ENCODE measurements at places on chromosomes 11 and 22.

DNA sequence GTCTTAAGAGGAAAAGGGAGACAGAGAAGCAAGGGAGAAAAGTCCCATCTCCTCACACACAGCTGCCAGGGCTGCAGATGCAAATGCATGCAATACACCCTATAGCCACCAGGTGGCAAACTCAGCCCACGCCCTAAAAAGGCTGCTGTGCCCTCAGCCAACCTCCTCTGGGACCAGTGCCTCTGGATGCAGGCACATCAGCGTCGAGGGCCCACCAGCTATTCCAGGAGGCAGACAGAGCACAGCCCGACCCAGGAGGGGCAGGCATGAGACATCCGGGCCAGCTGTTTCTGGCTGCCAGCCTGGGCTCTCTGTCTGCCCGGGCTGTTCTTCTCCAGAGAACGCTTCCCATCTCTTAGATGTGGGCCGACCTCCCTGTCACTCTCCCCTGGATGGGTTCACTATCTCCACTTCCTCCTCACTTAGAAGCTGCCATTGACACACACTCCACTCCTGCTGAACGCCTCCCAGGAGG, 39.7 kb downstream of the TPBGL start:
- DNase-seq, result peak; percentile 82

- no peak for DNase-seq
Observed at GRCh38 chr11:130272336-130272735, 42.4 kb downstream of the ZBTB44 start.

DNA sequence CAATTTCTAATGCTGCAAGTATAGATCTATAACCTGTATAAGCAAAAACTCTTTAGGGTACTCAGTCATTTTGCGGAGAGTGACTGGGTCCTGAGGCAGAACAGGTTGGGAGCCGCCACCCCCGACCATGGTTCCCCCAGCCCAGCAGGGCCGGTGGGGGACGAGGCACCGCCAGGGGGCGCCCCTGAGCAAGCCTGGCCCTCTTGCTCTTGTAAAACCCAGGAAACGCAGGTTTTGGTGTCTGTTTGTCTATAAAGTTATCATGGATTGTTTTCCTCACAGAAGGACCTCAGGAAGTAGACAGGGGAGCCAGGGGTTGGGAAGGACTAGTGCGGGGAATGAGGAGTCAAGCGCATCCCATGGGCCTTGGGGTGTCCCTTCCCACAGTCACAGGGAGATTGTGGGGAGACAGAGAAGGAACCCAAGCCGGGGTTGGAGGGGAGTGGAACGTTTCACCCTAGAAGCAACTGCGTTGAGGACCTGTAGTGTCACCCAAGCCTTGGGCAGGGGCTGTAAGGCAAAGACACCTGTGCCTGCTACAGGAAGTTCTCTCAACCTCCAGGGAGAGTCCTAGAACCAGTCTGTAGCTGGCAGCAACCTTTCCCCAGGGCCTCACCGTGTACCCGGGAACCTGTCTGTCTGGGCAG, 26.4 kb downstream of the KCTD17 start:
- peak; percentile 41 for DNase-seq

DNA sequence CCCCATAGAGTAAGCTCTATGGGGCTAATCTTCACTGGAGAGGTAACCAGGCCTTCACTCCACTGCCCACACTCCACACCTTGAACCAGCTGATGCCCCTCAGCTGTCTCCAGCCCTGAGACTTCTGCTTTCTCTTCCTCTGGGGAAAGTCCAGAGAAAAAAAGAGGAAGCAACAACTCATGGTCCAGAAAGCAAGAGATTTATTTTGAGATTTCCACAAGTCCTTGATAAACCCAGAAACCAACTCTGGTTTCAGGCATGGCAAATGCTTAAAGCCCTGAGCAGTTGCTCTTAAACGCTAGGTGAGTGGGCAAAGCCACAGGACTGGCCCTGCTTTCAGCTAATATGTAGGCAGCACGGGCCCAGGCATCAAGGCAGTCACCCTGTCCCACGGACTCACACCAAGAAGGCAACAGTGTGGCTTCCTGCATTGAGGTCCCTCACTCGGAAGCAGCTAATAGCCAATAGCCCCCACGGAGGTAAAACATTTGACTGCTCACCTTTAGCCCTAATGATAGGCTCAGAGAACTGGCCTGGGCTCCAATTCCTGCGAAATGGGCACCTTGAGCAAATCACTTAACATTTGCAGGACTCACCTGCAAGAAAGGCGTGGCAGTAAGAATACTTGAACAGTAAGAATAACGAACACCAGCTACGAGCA, 4.3 kb downstream of the CYB561A3 start:
- DNase-seq, result no peak

DNA sequence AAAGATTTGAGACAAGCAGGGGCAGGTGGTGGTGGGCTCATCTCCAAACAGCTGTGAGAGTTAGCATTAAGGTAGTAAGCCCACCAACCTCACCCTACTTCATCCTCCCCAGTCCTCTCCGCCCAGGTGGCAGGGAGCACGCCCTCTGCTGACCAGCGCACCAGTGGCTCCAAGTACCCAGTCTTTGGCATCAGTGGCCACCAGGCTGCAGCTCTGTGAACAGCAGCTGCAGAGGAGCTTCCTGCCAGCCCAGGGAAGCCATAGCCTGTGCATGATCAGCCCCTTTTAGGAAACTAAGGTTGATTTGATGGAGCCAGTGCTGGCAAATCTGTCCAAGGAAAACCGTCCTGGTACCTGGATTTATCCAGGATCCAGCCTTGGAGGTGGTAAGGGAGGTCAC, 21.7 kb downstream of the CAVIN3 start:
- peak; percentile 62 for DNase-seq

GRCh38 chr11:118230088-118230487, 5.3 kb upstream of the JAML start:
- DNase-seq, result no peak

GRCh38 chr22:25629613-25630012, 65.1 kb downstream of the GRK3 start:
- no peak for DNase-seq

GRCh38 chr11:99241066-99241465, 220.3 kb downstream of the CNTN5 start:
- DNase-seq, result no peak

DNA sequence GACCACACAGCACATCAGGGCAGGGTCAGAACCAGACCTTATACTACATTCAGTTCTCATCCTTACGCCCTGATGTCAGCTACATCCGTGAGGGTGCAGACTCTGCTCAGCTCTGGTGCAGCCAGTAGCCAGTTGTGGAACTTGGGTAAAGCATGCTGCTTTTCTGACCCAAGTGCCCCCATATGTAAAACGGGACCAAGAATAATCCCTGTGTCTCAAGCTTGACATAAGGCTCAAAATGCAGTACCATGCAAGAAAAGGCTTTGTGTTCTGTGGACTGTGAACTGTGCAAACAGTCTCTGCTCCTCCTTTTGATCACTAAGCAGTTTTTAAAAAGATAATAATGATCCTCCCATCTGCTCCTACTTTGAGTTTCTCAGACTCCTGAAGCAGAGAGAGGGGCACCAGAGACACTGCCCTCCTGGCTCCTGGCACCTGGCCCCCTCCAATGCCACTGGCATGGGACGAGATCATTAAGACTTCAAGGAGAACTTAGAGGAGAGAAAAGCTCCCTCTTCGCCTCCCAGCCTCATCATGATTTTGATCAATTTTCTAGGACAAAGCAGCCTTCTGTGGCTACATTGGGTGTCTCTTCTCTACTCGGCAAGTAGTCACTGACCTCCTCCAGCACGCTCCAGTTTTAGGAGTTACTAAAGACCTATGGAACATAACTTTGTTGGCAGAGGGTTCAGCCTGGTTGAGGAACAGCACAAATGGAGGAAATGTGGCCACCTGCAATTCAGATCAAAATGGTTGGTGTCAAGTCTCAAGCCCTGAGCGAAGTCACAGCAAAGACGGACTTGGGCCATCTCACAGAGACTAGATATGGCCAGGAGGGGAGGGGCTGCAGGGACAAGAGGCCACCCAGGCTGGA, 23.9 kb downstream of the IL10RA start:
- DNase-seq, result no peak

GRCh38 chr11:118841469-118842242, 42.0 kb upstream of the CXCR5 start:
- no peak for DNase-seq

- DNase-seq, result no peak
Observed at GRCh38 chr11:116226731-116227130, 546.1 kb downstream of the BUD13 start.

DNA sequence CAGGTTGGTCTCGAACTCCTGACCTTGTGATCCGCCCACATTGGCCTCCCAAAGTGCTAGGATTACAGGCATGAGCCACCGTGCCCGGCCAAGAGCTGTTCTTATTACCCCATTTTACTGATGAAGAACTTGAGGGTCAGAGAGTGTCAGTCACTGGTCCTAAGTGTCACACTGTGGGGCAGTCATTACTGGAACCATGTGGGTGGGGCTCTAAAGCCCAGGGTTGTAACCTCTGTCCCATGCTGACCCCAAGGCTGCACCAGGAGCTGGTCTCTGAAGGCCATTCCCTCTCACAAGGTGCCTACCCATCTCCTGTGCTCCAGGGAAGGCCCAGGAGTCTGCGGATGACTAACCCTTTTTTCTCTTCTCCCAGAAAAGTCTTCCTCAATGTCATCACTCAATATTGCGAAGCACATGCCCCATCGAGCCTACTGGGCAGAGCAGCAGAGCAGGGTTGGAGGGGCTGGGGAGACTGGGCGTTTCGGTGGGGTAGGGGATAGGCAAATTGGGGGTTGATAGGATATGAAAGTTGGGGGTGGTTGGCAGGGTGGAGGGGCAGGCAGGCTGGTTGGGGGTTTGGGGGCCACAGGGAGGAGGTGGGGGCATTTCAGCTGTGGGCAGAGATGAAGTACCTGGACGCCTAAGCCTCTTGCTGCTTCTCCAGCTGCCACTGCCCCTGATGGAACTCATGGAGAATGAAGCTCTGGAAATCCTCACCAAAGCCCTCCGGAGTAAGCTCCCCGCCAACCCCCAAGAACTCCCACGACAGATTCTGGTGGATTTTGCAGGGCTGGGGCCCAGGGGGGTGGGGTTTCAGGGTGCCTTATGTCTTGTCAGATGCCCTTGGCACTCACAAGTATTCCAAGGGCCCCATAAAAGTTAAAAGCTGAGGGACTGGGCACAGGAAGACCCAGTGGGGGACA, 2.0 kb upstream of the ESRRA start:
- DNase-seq, result no peak

DNA sequence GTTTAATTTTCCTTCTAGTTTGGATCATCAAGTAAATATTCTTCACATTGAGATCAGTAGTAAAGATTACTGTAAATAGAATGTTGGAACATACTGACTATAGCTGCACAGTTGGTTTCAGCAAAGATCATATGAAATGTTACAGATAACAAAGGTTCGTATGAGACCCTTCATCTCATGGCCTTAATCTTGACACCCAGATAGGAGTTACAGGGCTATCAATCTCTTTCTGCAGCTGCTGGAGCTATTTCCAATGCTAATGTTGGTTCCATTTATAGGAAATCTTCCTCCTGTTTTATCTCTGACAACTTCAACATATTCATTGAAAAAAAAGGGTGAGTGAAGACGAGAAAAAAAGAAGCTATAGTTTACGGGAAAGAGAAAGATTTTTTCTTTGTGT, 495.6 kb downstream of the JRKL start:
- DNase-seq, result no peak

DNA sequence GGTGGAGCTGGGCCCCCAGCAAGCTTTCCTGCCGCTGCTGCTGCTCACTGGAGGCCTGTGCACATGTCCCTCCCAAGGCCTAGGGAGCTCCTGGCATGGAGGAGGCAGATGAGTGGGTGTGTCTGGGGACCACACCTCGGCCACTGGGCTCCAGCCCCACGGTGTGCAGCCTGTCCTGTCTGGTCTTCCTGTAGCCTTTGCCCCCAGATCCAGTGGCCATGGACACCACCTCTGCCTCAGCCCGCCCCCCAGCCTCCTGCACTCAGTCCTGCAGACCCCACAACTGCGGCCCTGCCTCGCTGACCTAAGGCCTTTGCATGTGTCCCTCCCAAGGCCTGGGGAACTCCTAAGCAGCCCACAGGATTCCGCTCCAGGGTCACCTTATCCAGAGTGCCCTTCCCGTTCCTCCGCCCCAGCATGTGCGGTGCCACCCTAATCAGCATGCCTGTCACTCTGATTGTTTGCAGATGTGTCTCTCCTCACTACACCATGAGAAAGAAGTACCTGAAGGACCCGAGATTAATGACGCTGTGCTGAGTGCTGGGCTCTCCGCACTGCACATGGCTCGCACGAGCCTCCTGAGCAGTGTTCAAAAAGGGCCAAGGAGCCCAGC, 8.6 kb downstream of the GAL start:
- DNase-seq, result no peak

DNA sequence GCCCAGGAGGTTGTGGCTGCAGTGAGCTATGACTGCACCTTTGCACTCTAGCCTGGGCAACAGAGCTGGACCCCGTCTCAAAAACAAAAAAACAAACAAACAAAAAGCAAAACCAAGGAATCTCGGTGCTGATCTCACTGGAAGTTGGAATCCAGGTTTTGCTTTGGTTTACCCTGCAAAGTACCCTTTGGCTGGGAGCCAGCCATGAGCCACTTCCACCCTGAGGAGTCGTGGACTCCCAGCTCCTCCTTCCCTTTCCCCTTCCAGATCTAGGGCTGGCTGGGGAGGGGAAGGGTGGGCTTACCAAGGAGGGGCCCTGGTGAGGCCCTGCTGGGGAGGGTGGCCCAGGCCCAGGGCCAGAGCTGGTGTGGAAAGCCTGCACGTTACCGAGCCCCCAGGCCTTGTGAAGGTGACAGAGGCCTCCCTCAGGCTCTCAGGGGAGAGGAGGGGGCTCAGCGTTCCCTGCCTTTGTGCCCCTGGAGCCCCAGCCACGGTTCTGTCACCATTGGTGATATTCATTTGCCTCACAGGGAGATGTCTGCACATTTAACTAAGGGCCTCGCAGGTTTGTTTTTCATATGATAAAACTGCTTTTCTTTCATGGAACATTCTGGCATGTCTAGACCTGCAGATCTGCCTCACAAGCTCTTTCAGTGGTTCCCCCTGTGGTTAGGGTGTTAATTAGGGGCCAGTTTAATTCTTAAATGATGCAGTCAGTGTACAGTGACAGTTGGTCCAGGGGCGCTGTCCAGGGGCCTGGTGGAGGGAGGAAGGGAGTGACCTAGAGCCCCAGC, 29.0 kb downstream of the FBLN1 start:
- DNase-seq, result no peak

GRCh38 chr22:42780070-42780540, 59.4 kb upstream of the A4GALT start:
- DNase-seq, result peak; percentile 91

GRCh38 chr11:133361689-133361994, 170.7 kb downstream of the OPCML start:
- no peak for DNase-seq

DNA sequence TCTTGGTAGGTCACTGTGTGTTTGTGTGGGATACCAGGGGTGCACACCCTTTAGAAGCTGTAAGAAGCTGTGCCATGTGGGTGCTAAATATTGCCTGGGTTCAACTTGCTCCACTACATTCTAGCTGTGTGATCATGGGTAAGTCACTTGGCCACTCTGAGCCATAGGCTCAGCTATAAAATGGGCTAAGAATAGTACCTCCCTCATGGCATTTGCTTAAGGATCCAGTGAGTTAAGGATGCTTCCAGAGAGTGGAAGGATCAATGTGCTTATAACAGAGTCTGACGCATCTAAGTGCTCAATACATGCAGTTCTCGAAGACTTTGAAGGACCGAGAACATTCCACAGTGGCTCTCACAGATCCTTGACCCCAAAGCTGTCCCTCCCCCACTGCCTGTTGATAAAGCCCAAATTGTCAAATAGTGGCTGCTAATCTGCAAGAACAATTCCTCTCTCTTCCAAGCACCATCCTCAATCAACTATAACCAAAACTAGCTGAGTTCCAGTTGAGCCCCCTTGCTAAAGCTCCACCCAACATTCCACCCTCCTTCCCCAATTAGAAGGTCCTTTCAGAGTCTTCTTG, 13.2 kb upstream of the TMPRSS6 start:
- DNase-seq, result no peak

GRCh38 chr22:45684169-45684568, 12.5 kb downstream of the ATXN10 start:
- DNase-seq, result no peak

All from T47D (cell line).